Renal pelvis (tissue), 12 donors: ENCODE measurements at places on chromosomes 12 and 14. TPM values are rescaled to one million over a fixed set of nuclear protein-coding genes. Genes with fewer than 3 reads are reported as not detected.

DNA sequence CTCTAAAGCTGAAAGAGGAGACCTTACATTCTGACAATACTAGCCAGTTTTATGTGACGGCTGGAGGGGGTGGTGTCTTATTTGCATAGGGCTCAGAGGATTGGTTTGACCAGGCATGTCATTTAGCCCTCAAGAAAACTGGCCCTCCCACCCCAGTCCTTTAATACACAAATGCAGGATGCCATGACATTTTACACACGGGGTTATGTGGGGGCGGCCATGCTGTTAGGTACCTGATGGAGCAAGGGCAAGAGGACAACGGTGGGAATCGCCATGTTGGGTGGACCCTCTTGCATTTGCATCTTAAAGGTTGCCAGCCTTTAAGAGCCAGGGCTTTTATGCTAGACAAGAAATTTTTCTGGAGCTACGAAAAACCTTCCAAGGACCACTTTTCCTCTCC lies 23.3 kb downstream of the MDM2 start:
- no peak for DNase-seq

ANG gene
- 3.4 TPM for polyA plus RNA-seq

DNA sequence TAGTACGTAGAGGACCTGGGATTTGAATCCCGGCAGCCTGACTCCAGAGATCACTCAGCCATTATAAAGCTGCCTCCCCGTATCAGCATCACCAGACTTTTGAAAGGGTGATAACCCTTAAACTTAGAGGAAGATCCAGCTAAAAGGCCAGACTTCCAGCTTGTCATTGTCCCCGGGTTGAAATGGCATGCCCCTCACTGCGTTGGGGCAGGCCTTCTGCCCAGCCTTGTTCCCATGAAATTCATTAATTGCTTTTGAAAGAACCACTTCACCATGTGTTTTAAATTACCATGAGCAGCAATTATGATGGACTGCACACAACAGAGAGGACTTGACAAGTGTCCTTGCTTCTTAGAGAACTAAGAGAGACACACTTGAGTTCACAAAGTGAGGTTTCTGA lies 269.6 kb upstream of the CRY1 start:
- no peak for DNase-seq

CLEC6A gene
- polyA plus RNA-seq = 0.07 TPM

CLEC7A gene
- 2.1 TPM for polyA plus RNA-seq

DNA sequence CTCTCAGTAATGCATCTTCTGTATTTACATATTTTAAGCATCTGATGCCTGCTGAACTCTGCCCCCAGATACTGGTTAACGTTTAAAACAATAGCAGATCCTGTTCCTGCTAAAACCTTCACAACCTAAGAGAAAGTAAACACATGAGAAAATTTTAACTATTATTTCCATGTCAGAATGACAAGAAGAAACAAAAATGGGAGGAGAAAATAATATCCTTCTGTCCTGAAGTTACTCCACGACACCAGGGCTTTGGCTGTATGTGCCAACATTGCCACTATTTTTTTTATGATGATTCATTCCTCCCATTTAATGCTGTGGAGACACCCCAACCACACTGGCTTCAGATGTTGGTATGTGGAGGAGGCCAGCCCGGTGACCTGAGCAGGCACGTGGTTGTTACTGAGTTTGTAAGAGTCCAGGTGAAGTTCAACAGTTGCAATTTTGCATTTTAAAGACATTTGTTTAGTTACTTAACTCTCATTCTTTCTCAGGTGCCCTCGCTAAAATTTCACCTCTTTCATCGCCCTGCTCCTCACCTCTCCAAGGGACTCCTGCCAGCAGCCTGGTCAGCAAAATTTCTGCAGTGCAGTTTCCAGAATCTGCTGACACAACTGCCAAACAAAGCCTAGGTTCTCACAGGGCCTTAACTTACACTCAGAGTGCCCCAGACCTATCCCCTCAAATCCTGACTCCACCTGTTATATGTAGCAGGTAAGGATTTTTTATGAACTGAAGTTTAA lies 65.5 kb upstream of the SLCO1C1 start:
- DNase-seq = no peak

GRCh38 chr14:81208489-81208888 lies 12.3 kb downstream of the GTF2A1 start:
- no peak for DNase-seq

AKT1 gene
- polyA plus RNA-seq = 153 TPM

SMIM41 gene
- 0.61 TPM for polyA plus RNA-seq

DNA sequence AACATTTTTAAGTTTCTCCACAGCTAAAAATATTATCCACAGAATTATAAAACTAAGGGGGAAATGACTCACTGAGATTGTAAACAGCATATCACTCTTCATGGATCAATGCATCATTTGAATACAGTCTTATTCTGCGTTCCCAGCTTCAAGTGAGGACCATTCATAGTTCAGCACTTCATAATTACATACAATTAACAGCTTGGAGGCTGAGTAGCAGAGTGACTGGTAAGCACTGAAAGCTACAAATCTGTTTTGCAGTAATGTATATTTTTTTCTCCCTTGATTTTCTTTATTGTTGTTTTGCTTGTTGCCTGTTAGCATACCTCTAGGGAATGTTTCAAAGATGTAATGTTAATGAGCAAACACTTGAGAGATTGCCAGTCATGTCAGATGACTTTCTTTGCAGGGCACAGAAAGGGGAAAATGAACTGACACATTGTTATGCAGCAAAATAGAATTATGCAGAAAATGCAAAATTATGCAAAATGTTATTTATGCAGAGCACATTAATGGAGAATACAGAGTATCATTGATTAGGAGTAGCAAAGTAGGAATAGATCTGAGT lies 138.6 kb downstream of the RPS29 start:
- DNase-seq = no peak

GRCh38 chr12:67433385-67434175 lies 164.4 kb downstream of the CAND1 start:
- DNase-seq = no peak

- DNase-seq = peak; percentile 64
Observed at GRCh38 chr12:110698171-110698902, 9.4 kb upstream of the HVCN1 start.

GRCh38 chr14:89900802-89901201 lies 53.7 kb downstream of the EFCAB11 start:
- no peak for DNase-seq

DNA sequence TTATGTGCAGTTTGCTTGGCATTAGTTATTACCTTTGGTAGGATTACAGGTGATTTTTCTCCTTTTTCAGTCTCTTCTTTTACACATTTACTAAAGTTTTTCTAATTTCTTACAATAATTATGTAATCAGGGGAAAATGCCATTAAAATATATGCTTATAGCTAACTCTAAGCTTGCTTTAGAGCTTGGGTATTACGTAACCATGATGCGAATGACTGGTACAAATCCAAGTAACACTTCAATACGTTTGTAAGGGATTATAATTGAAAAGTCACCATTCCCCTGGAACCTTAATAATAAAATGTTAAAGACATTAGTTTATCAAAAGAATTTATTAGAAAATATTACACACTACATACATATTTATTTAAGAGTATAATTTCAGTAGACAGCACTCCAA lies 71.6 kb downstream of the SCAF11 start:
- DNase-seq = no peak

- DNase-seq = no peak
Observed at GRCh38 chr12:124592050-124592449, 24.6 kb upstream of the NCOR2 start.

DNA sequence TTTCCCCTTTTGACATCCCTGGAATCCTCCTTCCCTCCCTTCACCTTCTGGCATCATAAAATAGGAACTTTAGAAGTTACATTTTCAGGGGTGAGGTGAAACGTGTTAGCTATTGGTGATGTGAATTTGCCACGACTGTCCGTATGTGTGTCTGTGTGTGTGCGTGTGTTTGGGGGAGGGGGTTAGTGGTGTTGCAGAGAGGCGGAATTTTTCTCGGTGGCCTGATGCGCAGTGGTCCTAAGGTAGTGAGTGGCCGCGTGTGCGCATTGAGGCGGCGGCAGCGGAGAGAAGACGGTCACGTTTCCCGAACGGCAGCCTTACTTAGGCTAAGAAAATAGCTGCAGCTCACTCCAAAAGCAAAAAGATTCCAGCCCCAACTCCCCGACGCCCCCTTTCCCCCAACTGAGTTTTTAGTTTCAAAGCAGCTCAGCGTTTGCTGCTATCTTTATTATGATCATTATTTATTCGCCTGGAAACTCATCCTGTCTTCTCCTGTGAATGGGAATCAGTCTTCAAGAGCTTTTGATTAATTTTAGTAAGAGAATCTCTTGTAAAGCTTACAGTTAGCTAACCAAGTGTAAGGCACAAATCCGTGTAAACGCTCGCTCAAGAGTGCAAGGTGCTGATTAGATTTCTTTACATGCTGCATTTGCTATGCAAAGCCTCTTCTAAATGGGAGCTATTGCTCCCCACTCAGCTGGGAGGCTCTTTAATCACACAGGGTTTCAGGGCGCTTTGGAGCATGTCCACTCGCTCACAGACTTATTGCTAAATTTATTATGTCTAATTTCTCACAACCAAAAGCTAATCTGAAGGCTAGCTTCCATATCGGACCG lies 4.7 kb downstream of the FLRT2 start:
- peak; percentile 26 for DNase-seq

DNA sequence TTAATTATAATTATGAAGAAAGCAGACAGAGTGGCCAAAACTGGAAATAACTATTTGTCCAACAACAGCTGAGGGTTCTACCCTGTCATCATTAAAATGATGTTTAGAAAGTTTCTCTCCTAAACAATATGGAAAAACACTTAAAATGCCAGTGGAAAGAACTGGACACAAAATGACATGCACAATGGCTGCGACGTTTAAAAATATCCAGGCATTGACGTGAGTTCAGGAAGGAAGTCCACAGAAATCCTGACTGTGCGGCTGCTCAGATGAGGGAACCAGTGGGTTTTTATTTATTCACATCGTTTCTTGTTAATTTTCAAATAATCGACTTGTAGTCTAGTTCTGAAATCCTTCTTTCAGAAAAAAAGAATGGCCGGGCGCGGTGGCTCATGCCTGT lies 58.3 kb downstream of the CCNK start:
- no peak for DNase-seq

GRCh38 chr14:70660967-70661893 lies 19.5 kb downstream of the TTC9 start:
- DNase-seq = no peak

CLEC2A gene
- not detected for polyA plus RNA-seq

DNA sequence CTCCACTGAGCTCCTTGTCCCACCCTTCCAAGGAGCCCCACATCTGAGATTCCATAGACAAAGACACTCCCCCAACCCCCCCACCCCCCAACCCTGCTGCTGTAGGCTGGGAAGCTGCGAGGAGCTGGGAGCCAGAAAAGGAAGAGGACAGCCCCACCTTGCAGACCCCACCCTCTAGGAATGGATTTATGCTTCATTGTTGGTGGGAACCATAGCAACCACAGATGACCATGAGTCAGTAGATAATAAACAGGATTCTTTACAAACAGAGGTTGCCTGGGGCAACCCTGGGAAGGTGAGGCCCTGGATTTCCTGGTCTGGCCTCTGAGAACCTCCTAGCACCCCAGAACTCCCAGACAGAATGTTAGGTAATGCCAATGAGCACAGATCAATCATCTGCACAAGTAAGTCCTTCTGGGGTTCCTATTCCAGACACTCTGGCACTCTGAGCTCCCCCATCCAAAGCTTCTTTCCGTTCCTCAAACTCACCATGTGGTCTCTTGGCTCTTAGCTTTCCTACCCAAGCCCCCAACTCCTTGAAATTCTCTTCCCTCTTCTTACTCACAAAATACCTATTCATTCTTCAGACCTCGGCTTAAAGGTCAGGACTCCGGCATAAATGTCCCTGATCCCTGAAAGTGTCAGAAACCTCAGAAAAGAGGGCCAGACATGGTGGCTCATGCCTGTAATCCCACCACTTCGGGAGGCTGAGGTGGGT lies 15.2 kb upstream of the PLEKHG6 start:
- no peak for DNase-seq

DNA sequence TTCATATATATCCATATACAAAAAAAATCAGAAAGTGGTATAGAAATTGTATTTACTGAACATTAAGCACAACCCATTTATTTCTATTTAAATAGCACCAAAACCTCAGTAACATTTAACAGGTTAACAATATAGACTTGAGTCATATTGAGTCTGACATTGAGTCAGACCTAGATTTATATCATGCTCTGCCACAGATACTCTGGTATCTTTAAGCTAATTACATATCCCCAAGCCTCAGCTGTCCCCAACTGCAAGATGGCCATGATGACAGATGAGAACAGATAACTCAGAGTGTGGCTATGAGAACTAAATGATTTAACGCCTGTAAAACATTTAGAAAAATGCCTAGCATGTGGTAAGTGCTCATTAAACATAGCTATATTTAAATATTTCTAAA lies 40.3 kb downstream of the IFNG start:
- no peak for DNase-seq

DNA sequence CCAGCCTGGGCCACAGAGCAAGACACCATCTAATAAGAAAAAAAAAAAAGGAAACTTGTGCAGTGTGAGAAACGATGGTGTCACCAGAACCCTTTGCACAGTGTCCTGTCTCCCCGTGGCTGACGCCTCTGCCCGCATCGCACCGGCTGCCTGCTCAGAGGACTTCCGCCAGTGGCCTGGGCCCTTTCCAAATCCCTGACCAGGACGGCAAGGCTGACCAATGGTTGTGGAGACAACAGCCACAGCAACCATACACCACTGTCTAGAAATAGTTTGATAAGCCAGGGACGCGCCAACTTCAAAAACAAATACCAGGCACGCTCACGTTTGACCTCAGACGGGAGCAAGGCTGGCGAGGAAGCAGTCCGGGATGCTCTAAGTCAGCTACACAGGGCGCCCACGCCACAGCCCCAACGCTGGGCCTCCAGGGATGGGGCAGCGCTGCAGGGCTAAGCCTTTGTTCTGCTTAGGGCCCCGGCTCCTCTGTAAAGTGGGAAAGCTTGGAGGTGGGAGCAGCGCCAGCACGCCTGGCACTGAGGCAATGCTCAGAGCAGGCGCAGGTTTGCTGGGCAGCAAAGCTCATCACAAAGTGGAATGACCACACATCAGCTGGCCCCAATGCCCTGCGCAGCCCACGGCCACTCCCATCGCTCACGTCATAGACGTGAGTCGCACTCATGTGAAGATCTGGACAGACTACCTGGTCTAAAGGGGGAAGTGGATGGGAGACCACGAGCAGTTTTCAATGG lies 12.5 kb downstream of the PGAM5 start:
- DNase-seq = no peak

GRCh38 chr12:132771126-132771838 lies 9.7 kb upstream of the ANKLE2 start:
- no peak for DNase-seq

KRT3 gene
- not detected for polyA plus RNA-seq

DNA sequence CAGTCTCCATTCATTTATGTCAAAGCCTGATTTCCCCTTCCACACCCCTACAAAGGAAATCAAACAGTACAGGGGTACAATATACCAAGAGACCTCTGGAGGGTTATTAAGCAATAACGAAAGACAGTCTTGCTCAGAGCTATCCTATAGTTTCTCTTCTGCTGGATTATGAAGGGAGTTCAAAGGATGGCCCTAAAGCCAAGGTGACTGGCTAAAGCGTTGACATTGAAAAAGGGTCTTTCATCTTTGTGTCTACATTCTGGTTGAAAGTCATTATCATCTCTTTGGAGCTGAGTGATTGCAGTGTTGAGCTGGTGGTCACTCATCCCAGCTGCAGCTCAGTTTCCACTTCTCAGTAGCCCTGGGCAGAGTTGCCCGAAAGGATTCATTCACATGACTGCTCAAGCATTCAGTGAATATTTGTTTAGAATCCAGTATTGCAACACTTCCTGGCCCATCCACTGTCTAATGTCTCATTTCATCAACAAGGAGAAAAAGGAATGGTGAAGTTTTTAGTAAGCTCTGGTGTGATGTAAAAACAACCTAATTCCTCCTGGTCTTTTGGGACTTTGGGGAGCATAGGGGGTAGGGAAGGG lies 19.2 kb upstream of the TBX5 start:
- no peak for DNase-seq
